ENCODE measurements at places on chromosomes 1 and 21.

- DNase-seq = no peak
Observed at GRCh38 chr1:169511316-169512005, 25.7 kb upstream of the SLC19A2 start.

DNA sequence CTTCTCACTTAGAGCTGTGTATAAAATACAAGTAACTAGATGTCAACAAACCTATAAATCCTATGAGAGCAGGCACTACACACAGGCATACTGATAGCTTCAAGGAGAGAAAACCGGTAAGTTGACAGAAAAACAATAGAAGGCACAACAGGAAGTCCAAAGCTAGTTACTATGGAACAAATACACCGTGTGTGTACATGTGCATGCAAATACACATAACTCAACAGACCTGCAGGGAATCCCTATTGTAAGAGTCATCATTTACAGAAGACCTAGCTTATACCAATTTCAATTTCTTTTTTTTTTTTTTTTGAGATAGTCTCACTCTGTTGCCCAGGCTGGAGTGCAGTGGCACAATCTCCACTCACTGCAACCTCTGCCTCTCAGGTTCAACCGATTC, 26.3 kb downstream of the JAK1 start:
- no peak for DNase-seq

GRCh38 chr1:204545202-204545601, 29.0 kb downstream of the MDM4 start:
- no peak for DNase-seq

DNA sequence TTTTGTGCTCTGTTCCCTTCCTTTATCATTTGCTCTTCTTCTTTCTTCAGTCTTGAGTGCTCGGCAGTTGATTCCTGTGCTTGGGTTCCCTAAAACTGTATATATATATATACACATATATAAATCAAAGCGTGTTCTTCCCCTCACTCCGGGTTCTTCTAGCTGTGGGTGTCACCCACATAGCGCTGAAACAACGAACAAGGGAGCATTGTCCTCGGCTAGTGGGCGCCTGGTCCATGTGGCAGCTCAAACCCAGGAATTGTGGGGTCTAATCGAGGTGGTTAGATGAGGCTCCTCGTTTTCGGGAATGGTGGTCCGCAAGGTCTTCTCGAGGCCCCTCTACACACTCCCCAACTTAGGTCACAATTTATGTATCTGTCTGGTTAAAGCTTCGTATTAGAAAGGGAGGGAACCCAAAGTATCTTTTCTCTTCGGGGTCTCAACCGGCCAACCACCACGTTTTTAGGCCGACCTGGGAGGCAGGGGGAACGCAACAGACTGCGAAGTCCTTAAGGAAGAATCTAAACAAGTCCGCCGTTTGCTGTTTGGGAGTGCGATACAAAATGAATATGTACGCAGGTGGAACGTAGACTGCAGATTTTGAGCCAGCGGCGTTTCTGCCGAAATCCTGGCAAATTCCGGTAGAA, 504 bp upstream of the SDHC start:
- DNase-seq = no peak

- no peak for DNase-seq
Observed at GRCh38 chr1:238777551-238777950, 608.8 kb upstream of the CHRM3 start.

GRCh38 chr1:59007820-59008598, 224.2 kb upstream of the JUN start:
- DNase-seq = no peak

DNA sequence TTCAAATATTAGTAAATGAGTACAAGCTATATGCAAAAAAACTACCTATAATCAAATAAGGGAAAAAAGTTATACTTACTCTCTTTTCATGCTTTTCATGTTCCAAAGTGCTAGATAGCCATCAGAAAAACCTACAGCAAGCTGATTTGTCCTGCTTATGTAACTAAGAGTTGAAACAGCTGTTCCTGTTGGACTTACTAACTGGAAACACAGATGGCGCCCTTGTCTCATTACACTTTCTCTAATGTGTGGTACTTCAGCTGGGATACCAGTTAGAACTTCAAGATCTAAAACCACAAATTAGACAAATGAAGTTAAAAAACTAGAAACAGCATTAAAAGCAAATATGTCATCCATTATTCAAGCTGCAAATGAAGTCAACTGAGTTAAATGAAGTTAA, 24.3 kb downstream of the AHCTF1 start:
- no peak for DNase-seq

GRCh38 chr1:84166797-84167196, 22.7 kb downstream of the PRKACB start:
- DNase-seq = no peak

DNA sequence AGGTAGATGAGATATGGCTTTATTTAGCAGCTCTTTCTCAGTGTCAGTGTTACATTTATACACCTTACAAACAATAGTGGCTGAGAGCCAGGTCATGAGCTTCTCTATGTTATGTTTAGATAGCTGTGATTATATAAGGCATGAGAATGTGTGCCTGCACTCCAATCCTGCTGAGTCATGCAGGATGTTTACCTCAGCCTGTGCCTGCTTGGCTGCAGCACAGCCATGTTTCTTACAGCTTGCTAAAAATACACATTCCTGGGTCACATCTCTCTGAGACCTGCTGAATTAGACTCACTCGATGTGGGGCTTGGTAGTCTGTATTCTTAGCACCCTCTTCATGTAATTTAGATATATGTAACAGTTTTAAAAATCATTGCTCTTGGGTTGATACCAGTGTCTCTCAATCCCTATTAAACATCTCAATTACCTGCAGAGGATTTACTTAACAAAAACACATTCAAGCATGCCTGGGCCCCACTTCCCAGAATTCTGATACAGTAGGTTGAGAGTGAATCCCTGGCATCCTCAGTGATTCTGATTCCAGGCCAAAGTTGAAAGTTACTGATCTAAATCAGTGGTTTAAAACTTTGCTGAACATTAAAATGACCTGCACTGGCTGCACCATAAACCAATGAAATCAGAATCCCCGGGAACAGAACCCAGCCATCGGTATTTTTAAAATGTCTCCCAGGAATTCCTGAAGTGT, 107.5 kb downstream of the GDAP2 start:
- no peak for DNase-seq
